Renal pelvis (tissue), 12 donors: ENCODE measurements at places on chromosomes 1 and 21. TPM values are rescaled to one million over a fixed set of nuclear protein-coding genes. Genes with fewer than 3 reads are reported as not detected.

DNA sequence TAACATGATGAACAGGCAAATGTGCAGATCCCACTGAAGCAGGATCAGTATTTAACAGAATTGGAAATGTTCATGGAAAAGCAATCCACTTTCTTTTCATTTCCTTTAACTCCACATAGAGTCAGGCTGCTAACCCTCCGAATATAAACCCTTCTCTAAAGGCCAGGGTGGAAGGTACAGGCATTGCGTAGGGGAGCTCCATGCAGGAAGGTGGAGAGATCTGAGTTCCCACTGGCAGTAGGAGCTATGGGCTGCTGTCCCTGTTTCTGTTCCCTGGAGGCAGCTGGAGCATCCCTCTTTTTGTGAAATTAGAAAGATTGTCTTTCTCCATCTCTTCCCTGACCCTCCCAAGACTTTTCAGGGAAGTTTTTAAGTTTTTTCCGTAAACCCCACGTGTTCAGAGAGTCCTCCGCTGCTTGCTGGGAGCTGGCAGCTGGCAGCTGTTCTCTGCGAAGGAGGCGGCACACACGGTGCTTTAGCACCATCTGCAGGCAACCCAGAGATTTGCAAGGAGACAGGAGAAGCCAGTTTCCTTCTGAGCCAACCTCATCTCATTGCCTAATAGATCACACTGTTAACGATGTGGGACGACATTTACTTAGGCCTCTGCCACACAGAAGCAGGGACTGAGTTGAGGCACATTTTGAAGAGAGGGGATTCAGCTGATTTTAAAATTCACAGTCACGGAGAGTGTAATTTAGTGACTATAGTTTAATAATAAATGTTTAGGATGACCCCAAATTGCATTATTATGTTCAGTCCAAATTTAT lies 55.4 kb upstream of the HOOK1 start:
- peak; percentile 85 for DNase-seq

- no peak for DNase-seq
Observed at GRCh38 chr1:11654137-11654938, at the start of the genes FBXO2 and FBXO44. TSS of gene FBXO2 (minus strand) at chr1:11654429. CDS start at chr1:11654340, 89 bp downstream. TSS of gene FBXO44 (plus strand) at chr1:11654877. CDS start at chr1:11655836, 959 bp downstream.

- no peak for DNase-seq
Observed at GRCh38 chr1:8536515-8536914, 218.6 kb downstream of the SLC45A1 start.

Gene TNFSF4
- polyA plus RNA-seq: 2.0 TPM

GRCh38 chr1:2258996-2259395 lies 30.9 kb downstream of the SKI start:
- no peak for DNase-seq

Gene MTARC1
- 23.7 TPM for polyA plus RNA-seq
